ENCODE measurements at places on chromosomes 2 and 18. TPM values are rescaled to one million over a fixed set of nuclear protein-coding genes. Genes with fewer than 3 reads are reported as not detected.

Gene EFHD1
- total RNA-seq: 3.4 TPM

Gene ACMSD
- not detected for total RNA-seq

Gene CCDC68
- total RNA-seq: 22.3 TPM

Gene UPP2
- not detected for total RNA-seq

Gene SCN7A
- total RNA-seq: 6.7 TPM

Gene CROCC2
- total RNA-seq: 0.05 TPM

DNA sequence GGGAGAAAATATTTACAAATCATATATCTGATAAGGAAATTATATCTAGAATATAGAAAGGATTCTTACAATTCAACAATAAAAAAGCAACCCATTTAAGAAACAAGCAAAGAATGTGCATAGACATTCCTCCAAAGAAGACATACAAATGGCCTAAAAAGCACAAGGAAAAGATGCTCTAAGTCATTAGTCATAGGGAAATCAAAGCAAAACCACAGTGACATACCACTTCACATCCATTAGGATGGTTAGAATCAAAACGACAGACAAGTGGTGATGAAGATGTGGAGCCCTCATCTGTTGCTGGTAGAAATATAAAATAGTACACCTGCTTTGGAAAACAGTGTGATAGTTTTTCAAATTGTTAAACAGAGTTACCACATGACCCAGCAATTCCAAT lies 48.2 kb downstream of the MAPRE2 start:
- DNase-seq: no peak

DNA sequence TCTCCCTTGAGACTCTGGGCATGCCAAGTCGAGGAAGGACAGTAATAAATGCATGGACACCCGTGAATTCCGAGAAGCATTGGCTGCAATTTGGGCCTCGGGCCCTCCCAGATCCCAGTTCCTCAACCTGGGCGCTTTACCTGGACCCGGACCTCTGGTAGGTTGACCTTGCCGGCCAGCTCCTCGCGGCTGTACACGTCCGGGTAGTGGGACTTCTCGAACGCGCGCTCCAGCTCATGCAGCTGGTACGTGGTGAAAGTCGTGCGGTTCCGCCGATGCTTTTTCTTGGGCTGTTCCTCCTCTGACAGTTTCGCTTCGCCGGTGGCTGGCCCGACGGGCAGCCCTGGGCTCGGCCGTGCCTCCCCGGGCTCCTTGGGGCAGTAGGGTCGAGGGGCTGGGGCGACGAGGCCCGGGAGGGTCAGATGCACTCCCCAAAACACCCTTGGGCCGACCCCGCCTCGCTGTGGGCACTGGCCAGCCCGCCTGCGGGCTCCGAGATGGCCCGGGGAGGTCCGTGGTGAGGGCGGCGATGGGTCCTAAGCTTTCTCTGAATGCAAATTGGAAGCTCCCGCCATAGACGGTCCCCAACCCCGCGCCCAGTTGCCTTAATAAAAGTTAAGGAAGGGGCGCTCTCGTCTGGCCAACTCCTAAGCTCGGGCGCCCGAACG lies 899 bp downstream of the RAX start:
- DNase-seq: no peak

GRCh38 chr18:26791676-26792075 lies 73.8 kb downstream of the AQP4 start:
- DNase-seq: no peak

DNA sequence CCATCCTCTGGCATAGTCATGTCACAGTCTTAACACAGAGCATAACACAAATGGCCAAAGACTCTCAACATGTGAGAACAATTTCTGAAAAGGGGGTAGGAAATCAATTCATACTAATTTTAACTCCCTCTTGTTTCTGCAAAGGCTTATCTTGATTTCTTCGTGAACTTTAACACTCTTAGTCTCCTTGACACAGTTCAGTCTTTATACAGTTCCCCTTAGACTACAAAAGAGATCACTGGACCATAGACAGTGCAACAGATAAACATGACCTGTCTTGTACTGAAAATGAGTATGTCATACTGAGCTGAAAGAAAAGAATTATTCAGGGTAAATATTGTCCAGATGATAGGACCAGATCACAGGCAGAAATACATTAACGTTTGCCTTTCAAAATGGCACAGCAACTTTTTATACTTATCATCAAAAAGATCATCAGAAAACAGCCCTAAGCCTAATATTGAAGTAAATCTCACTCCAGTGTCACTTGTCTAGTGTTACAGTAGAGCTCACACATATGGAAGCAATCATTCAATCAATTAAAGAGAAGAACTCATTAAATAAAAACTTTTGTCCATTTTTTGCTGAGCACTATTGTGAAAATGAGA lies 56.4 kb upstream of the VRK2 start:
- DNase-seq: no peak
